GF-D8 (cell line): ENCODE measurements at places on chromosomes 12 and 14.

- DNase-seq: no peak
Observed at GRCh38 chr12:132033627-132034026, 83.9 kb downstream of the EP400 start.

GRCh38 chr12:115569345-115570068, 708.0 kb downstream of the MED13L start:
- no peak for DNase-seq

- DNase-seq: no peak
Observed at GRCh38 chr14:64388533-64389285, 556 bp downstream of the MTHFD1 start.

DNA sequence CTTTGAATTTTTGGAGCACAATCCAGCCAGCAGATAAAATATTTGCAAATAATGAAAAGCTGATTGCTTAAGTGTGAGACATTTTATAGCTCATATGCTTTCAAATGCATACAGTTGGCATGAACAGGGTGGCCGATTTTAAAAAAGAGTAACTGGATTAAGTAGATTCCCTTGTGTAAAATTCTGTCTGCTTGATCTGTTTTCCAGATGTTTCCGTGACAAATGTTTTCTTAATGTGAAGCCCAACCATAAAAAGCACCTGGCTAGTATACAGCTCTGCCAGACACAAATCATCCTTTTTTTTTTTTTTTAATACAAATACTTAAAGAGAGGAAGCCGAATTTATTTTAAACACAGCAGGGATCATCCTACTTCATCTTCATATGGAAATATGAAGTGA, 440.7 kb downstream of the CCER1 start:
- DNase-seq: no peak

GRCh38 chr12:13049816-13050215, 5.6 kb downstream of the FAM234B start:
- DNase-seq: no peak

DNA sequence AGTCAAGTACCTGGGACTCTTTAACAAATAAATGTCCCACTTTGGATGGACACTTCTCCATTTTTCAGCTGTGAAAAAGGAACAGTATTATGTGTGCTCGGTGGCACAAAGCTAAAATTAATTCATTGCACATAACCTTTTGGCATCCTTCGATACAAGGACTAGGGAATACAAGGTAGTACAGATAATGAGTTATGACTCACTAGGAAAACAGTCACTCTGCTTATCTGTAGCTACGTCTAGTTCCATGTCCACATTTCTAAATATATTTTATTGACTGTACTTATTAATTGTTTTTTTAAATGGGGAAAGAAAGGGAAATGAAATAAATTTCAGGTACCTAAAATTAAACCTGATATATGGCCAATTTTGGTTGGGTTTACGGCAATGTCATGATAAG, 35.2 kb upstream of the RIC8B start:
- no peak for DNase-seq

- DNase-seq: no peak
Observed at GRCh38 chr12:47110718-47111391, 31.1 kb upstream of the AMIGO2 start.
